AG20443 (cell line): ENCODE measurements at places on chromosomes 3 and 15.

GRCh38 chr15:92429378-92430068 lies 35.8 kb downstream of the ST8SIA2 start:
- peak; percentile 63 for DNase-seq

GRCh38 chr15:98937413-98938104 lies 70.0 kb downstream of the PGPEP1L start:
- DNase-seq, result no peak

DNA sequence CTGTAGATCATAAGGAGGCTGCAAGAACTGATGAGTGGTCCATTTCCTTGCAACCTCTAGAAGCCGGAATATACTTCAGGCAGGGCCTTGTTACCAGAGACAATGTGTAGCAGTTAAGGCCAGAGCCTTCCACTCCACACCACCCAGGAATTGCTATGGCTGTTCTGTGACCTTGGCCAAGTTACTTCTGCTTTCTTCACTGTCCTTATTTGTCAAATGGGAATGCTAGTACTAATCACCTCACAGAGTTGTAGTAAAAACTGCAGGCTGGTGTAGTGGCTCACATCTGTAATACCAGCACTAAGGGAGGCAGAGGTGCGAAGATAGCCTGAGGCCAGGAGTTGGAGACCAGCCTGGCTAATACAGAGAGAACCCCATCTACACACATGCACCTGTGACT lies 28.7 kb upstream of the RPN1 start:
- DNase-seq, result no peak

DNA sequence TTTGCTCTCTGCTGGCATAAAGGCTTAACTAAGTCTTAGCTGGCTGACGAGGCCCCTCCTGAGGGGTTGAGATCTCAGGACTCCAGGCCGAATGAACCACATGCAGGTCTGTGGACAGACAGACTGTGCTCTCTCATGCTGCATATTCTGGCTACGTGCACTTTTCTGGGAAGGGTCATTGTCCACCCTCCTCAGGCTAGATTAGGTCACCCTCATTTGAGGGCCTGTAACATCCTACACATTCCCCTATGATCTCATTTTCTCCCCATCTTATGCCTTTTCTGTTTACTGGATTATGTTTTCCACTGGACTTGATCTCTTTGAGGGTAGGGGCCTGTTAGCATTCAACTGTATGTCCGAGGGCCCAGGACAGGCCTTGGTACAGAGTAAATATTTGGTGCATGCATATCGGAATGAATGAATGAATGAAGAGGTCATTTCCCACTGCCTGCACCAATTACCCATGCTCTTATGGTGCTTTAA lies 13.7 kb downstream of the EEFSEC start:
- no peak for DNase-seq

GRCh38 chr3:16673530-16673929 lies 68.3 kb upstream of the DAZL start:
- DNase-seq, result no peak

- peak; percentile 14 for DNase-seq
These were observed 527 bp downstream of the CSNK1G1 start for GRCh38 chr15:64355348-64355943.

DNA sequence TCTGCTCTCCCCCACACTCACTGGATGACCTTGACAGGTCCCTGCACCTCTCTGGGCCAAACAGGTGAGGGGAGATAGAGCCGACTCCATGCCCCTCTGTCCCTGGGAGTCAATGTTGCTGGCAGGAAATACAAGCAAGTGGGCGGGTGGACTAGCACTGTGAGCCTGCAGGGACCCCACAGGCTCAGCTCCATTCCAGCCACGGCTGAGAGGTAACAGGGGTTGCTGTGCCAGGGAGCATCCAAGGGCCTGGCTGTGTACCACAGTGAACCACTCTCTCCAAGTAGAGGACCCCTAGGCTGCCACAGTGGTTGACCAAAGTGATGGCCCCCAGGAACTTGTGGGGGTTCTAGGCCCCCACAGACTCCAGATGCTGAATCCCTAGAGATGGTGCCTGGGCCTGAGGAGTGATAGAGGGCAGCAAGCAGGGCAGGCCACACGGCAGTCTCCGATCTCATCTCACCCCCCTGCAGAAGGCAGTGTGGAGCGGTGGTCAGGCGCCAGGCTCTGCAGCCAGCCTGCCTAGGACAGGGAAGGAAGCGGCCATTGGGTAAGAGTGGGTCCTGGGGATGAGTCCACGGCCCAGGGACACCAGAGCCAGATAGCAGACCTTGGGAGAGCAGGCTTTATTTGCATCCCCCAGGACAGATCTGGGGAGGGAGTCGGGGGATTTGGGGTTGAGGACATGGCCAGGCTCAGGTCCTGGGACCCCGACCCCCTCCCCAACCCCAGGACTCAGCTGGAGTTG lies 3.2 kb downstream of the TNNC1 start:
- no peak for DNase-seq
